ENCODE measurements at places on chromosomes 12 and 14.

- no peak for DNase-seq
Measured at GRCh38 chr12:95497031-95497430, 23.1 kb downstream of the METAP2 start.

DNA sequence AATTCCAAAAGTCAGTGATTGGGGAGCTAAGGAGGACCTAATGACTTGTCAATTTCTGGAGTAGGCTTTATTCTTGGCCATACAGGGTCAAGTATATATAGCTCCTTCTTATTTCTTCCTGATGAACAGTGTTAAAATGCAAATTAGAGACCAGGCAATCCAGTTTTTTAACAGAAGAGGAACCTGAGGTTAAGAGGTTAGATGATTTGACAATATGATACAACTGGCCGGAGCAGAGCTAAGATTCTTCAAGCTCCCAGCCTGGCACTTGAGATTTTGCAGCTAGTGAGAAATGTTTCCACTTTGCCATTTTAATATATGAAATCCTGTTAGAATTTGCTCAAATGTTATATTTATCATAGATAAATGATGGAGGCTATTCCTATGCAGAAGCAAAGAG lies 204.0 kb downstream of the SSPN start:
- DNase-seq: no peak

DNA sequence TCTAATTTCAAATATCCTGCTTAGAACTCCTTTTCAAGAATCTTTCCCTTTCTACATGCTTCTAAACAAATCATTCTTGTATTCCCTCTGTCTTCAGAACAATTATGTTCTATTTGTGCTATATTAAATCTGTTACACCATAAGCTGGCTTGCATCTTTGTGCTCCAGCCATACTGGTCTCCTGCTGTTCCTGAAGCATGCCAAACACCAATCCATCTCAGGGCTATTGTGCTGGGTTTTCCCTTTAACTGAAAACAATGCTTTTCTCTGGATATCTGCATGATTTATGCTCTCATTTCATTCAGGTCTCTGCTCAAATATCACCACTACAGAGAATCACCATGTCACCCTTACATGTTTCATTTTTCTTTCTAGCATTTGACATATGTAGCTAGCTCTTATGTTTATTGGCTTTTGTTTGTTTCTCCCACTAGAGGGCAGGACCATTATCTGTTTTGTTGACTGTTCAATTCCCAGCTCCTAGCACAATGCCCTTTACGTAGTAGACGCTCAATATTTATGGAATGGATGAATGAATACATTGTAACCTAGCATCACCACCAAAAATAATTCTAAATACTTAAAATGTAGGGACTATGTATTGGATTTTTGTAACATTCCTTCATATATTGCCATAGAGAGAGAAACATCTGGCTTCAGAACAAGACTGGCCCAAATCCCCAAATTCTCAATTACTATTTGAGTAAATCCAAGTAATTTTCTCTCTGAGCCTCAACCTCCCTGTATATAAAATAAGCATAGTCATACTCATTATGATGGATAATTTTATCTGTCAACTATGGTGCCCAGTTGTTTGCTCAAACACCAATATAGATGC lies 302.0 kb upstream of the SYT1 start:
- peak; percentile 38 for DNase-seq

DNA sequence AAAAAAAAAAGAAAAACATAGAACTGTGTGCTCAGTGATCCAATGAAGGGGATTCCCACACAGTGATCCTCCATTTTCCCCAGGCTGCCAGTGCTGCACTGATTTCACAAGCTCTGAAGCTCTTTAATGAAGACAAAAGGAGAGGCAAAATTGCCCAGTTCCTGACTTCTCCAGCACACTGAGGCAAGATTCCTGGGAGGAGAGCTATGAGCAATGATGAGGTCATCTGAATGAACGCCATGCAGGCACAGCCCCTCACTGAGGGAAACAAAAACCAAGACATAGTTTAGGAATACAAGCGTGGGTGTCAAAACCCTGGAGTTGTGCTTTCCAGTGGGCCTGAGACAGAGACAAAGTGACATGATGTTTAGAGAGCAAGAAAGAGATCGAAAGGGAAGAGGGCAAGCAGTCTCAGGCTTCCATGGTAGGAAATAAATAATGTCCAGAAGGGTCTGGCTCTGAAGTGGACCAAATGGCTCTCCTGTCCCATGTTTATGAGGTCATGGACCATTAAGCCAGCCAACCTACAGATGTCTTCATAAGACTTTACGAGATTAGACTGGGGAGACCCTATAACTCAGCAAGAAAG lies 40.9 kb upstream of the SMUG1 start:
- no peak for DNase-seq

DNA sequence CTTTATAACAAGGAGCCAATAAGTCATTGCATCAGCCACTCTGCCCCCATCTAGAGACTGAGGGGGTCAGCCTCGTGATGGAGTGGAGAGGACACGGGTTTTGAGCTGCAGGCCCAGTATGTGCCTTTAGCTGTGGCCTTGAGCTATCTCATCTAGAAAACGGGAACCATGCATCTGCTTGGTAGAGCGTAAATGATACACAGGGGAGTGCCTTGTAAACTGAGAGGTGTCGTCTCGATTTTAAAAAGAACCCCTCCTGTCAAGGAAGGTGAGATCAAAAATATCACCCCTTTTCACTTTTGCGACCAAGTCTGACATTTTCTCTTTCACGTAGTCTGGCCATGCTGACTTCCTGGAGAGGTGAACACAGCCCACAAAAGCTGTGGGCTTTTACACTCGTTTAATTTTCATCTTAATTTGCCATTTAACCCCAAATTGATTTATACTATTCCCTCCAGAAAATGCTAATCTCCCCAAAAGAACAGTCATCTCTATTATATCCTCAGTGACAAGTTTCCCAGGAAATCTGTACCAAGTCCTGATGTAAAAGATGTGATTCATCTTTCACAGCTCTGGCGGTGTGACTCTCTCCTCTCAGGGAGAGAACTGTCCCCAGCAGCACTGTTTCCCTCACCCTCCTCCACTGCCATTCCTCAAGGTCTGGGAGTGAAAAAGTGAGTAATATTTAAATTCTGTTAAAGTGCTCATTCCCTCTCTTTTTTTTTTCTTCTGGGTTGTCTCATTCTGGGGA lies 30.6 kb downstream of the VCPKMT start:
- DNase-seq: no peak

DNA sequence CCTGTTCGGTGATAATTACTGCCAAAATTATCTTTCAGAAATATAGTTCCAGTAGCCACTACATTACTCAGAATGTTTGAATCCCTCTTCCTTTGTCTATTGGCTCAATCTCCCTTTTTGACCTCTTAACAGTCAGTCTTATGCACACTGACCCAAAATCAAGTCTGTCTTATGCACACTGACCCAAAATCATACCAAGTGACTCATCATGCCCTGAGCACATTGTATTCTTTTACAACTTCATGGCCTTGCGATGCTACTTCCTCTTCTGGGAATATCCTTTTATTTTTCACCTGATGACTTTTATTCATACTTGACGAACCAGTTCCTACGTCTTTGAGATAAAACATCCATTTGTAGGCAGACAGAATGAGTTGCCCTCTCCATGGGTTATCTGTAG lies 182.3 kb downstream of the NPAS3 start:
- no peak for DNase-seq

DNA sequence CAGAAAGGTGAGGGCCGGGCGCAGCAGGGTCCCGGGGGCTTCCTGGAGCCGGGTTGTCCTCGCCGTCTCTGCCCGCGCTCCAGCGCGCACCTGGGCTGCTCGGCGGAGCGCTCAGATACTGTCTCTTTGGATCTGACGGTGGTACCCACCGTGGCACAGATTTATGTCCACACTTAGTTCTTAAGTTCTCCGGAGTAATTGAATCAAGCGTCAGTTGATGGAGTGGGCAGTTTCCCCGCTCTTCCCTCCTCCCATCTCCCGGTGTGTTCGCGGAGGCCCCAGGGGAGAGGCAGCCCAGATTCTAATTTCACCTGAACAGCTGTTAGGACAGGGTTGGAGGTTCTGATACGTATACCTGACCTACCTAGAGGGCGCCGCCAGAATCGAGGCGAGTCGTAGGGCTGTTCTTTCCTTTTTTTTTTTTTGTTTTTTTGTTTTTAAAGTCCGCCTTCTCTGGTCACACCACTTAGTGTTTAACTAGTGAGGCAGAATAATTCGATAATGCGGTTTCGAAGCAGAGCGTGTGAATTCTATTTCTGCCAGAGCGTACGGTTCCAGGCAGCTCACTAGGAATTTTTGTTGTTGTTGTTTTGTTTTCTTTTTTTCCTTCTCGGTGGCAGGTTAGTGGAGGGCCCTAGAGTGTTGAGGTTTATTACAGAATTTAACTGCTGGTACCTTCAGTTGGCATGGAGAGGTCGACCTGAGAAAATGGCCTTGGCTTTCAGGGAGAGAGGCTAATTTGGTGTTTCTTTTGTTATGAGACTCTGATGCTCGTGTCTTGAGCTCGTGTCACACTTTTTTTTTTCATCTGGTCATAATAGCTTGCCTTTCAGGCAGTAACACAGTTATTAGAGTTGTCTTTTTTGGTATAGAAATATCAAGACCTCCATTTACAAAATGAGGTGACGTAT lies 22.3 kb upstream of the GNS start:
- peak; percentile 40 for DNase-seq

- no peak for DNase-seq
Measured at GRCh38 chr12:131487388-131488124, 223.3 kb upstream of the SFSWAP start.

DNA sequence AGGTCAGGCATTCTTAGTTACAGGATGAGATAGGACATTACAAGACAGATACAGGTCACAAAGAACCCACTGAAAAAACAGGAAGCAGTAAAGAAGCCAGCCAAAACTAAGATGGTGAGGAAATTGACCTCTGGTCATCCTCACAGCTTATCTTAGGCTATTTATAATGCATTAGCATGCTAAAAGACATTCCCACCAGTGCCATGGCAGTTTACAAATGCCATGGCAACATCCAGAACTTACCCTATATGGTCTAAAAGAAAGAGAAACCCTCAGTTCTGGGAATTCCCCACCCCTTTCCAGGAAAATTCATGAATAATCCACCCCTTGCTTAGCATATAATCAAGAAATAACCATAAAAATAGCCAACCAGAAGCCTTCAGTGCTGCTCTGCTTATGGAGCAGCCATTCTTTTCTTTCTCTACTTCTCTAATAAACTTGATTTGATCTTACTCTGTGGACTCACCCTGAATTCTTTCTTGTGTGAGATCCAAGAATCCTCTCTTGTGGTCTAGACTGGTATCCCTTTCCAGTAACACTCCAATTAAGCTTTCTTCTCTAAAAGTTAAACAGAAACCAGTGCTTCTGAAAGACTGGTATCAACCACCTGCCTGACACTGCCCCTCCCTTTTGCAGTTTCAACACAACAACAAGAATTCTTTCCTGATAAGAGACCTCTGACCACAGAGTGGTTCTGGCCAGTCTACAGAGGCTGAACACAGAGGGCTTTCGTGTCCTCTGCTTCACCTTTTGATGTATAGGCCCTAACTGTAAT lies 86.9 kb downstream of the BCAT1 start:
- no peak for DNase-seq

- peak; percentile 41 for DNase-seq
Measured at GRCh38 chr12:128976120-128976738, 123.0 kb downstream of the GLT1D1 start.

DNA sequence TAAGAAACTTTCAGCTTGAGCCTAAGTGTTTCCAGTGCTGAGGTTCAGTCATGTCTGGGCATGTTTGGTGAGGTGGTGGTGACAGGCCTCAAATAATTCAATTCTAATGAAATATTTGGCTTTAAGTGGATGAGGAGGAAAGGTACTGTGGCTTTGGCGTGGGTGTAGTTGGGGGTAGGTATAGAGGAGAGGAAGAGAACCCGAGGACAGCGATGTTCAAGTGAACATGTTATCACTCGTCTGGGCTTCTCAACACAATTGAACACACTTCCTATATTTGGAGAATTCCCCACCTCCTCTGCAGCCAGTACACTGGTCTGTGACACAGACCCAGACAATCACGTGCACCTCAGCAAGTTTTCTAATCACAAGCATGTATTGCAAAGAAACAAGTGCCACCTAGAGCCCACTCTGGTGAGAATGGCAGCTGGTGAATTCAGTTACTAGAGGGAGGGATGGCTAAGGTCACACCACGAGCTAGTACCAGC lies 53.0 kb downstream of the IFNG-AS1 start:
- DNase-seq: peak; percentile 47

- no peak for DNase-seq
Measured at GRCh38 chr12:6652391-6652790, 5.2 kb upstream of the ACRBP start.

DNA sequence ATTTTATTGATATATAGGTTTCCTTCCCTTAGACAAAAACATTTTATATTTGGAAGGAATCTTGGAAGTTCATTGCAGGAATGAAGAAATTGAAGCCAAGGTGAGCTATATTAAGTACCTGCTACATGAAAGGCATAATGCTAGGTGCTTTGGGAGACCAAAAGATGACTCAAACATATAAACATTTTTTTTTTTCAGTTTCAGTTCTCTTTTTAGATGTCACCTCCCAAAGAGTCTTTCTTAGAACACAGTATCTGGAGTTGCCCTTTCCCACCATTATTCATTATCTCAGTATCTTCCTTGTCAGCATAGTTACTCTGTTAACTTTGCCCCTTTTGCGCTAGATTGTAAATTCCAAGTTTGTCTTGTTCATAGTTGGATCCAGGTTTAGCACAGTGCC lies 1.1 kb downstream of the LIN52 start:
- no peak for DNase-seq

- DNase-seq: no peak
Measured at GRCh38 chr12:4768341-4768740, 48.1 kb downstream of the GALNT8 start.

GRCh38 chr12:55688716-55689655 lies 18.7 kb downstream of the ITGA7 start:
- no peak for DNase-seq

- DNase-seq: no peak
Measured at GRCh38 chr12:52054833-52055730, 3.8 kb downstream of the NR4A1 start.

DNA sequence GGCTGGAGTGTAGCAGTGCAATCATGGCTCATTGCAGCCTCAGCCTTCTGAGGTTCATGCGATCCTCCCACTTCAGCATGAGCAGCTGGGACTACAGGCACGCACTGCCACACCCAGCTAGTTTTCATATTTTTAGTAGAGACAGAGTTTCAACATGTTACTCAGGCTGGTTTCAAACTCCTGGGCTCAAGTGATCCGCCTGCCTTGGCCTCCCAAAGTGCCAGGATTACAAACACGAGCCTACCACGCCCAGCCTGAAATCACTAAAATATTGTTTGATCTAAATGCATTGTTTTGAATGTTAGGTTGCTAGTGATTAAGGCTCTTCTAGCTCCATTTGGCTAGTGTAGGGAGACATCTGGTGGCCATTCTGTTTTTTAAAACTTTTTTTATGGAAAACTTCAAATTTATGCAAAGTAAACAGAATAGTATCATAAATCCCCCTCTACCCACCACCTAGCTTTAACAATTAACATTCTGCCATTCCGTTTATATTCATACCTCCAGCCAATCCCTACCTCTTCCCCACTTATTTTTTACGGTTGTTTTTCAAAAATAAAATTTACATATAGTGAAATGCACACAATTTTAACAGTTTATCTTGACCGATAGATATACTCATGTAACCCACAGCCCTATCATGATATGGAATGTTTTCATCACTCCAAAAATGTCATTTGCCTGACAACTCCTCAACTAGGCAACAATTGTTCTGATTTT lies 37.8 kb downstream of the MYO1H start:
- peak; percentile 28 for DNase-seq
